ENCODE measurements at places on chromosomes 3 and 15. TPM values are rescaled to one million over a fixed set of nuclear protein-coding genes. Genes with fewer than 3 reads are reported as not detected.
A peak's percentile ranks its signal among the peaks of the same experiment; 100 is the strongest.

Gene TTC23
- total RNA-seq, result 7.7 TPM

Gene RPP14
- total RNA-seq, result 10.4 TPM

Gene PLA1A
- total RNA-seq, result 24.7 TPM

Gene SLC22A13
- total RNA-seq, result not detected

DNA sequence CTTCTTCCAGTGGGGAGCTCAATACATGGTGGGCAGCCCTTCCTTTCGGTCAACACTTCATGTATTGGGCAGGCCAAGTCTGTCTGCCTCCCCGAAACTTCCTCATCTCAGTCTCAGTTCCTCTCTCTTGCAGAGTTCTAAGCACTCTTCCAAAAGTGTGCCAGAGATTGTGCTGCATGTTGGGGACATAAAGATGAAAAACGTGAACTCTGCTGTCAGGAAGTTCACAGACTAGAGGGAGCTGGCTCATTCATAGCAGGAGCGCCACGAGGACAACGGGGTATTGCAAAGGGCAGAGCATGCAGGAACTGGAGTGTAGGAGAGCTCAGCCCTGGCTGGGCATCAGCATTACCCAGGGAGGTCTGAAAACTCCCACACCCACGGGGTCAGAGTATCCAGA, 15.3 kb upstream of the EPHB3 start:
- H3K27me3 ChIP-seq, result no peaks in the 10 kb centered on the region
- no peak overlapping the region for H3K27ac ChIP-seq
- H3K36me3 ChIP-seq, result no peaks in the 10 kb centered on the region
- no peak for DNase-seq

- no peak overlapping the region for H3K4me3 ChIP-seq
- H3K36me3 ChIP-seq, result no peaks in the 10 kb centered on the region
- H3K4me1 ChIP-seq, result no peaks in the 10 kb centered on the region
Measured at GRCh38 chr3:35241236-35241635, 398.1 kb upstream of the ARPP21 start.

DNA sequence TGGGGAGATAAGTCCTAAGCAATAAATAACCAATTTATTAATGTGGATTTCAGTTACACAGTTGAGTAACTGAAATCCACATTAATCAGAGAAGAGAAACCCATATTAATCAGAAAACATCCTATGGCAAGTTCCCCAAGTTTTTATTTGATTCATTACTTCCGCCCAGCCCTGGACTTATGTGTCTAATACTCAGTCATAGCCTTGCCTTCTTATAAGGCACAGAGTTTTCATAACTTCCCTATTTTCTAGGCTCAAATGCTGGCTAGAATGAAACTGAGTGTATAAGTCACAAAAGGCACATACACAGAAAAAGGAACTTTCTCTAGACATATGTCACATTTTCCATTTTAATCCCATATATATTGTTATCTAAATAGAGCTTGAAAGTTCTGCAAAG, 28.8 kb downstream of the CD47 start:
- no peak overlapping the region for H3K4me3 ChIP-seq
- H3K36me3 ChIP-seq, result no peaks in the 10 kb centered on the region
- no peaks in the 10 kb centered on the region for H3K27me3 ChIP-seq
- H3K27ac ChIP-seq, result no peak overlapping the region
- no peak for DNase-seq
- H3K4me1 ChIP-seq, result no peaks in the 10 kb centered on the region

- no peak overlapping the region for H3K4me3 ChIP-seq
- no peak for DNase-seq
- no peaks in the 10 kb centered on the region for H3K36me3 ChIP-seq
Measured at GRCh38 chr3:29247088-29247745, 33.7 kb upstream of the RBMS3 start.

GRCh38 chr15:101090428-101090790, 161.4 kb downstream of the CHSY1 start:
- no peak for DNase-seq
- no peaks in the 10 kb centered on the region for H3K27me3 ChIP-seq
- no peaks in the 10 kb centered on the region for H3K36me3 ChIP-seq

DNA sequence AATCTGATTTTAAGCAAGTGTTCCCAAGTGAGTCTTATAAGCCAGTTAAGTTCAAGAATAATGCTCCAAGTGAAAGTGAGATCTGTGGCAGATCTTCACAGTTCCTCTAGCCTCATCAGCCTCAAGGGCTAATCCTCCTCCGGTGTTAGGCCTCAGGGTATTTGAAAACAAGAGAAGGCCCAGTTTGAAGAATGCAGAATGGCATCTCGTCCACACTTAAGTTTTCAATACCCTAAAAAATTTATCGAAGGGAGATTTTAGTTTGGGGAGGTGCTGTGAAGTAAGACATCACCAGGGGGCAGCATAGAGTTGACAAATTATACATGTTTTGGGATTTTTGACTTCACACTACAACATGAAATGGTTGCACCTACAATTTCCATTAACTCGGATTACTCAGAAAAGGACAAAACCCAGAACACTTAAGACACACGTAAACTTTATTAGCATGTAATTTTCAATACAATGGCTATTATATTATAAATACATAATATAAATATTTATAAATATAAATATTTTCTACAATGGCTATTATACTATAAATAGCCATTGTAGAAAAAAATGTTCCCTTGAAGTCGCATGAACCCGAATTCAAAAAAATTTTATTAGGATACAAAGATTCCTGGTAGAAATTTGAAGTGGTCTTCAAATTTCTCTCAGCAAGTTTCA, 2.3 kb upstream of the TMEM266 start:
- no peak overlapping the region for H3K27ac ChIP-seq
- no peaks in the 10 kb centered on the region for H3K36me3 ChIP-seq

- no peaks in the 10 kb centered on the region for H3K36me3 ChIP-seq
- peaks cover 19% of the 10 kb centered on the region for H3K4me1 ChIP-seq
- H3K27me3 ChIP-seq, result no peaks in the 10 kb centered on the region
- DNase-seq, result no peak
Measured at GRCh38 chr3:172148241-172148640, 108.9 kb downstream of the FNDC3B start.

GRCh38 chr3:46664971-46665762, 28.3 kb downstream of the ALS2CL start:
- H3K27me3 ChIP-seq, result no peaks in the 10 kb centered on the region
- DNase-seq, result peak; percentile 37
- no peak overlapping the region for H3K4me3 ChIP-seq
- peaks cover 18% of the 10 kb centered on the region for H3K4me1 ChIP-seq

DNA sequence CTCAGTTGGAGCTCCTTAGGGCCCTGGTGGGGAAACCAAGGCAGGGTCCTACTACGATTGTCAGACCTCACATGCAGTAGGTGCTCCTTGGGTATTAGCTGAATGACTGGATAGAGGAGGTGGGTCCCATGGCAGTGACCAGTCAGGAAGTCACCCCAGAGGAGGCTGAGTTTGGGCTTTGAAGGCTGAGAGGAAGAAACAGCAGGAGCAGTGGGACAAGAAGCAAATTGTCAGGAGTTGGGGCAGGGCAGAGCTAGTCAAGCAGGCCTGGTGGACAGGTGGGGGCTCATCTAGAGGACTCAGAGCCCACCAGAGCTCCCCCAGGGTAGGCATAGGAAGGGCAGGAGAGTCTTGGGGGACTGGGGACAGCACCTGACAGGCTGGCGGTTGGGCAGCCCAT, 3.1 kb downstream of the NBEAL2 start:
- H3K4me1 ChIP-seq, result peaks cover 6% of the 10 kb centered on the region
- H3K27me3 ChIP-seq, result no peaks in the 10 kb centered on the region
- no peak overlapping the region for H3K27ac ChIP-seq
- DNase-seq, result no peak
- H3K4me3 ChIP-seq, result no peak overlapping the region
- no peaks in the 10 kb centered on the region for H3K36me3 ChIP-seq

DNA sequence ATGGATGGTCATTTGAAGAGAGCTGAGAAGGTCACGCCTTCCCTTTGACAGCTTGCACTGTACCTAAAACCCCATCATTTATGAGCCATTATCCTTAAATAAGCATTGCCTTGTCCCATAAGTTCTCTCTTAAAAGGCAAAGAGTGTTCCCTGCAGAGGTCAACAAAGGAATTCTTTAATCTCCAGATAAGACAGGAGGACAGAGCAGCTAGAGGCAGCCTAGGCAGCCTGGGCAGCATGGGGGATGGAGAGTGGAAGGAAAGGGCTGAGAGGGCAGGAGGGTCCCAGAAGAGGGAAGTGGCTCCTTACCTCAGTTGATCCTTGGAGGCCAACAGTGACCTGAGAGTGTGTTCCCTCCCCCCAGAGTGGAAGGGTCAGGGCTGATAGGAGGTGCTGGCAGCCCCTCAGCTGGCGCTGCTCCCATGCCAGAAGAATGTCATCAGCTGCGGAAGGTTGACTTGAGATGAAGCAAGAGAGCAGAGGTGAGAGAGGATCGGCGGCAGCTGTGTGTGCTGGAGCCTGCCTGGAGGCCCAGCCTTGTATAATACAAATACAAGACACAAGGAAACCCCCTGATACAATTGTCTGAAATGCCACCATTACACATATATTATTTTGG, 12.8 kb downstream of the KBTBD13 start:
- DNase-seq, result peak; percentile 62
- no peaks in the 10 kb centered on the region for H3K27me3 ChIP-seq
- H3K4me3 ChIP-seq, result peak overlapping the region; percentile 2
- peak overlapping the region; percentile 99 for H3K27ac ChIP-seq
- peaks cover 5% of the 10 kb centered on the region for H3K4me1 ChIP-seq
- H3K36me3 ChIP-seq, result no peaks in the 10 kb centered on the region

DNA sequence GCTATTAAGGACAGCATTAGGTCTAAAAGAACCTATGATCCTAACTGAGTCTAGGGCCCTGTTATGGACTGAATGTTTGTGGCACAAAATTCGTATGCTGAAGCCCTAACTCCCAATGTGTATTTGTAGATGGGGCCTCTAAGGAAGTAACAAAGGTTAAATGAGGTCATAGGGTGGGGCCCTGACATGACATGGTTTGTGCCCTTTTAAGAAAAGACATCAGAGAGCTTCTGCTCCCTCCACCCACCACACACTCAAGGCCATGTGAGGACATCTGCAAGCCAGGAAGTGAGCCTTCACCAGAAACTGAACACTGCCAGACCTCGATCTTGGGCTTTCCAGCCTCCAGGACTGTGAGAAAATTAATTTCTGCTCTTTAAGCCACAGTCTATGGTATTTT, 49.2 kb downstream of the PHC3 start:
- H3K27me3 ChIP-seq, result no peaks in the 10 kb centered on the region
- H3K36me3 ChIP-seq, result no peaks in the 10 kb centered on the region
- no peak overlapping the region for H3K4me3 ChIP-seq
- H3K4me1 ChIP-seq, result no peaks in the 10 kb centered on the region
- DNase-seq, result no peak

Measured in right lobe of liver (tissue), 6 donors.